ENCODE measurements at places on chromosomes 5 and 9.

DNA sequence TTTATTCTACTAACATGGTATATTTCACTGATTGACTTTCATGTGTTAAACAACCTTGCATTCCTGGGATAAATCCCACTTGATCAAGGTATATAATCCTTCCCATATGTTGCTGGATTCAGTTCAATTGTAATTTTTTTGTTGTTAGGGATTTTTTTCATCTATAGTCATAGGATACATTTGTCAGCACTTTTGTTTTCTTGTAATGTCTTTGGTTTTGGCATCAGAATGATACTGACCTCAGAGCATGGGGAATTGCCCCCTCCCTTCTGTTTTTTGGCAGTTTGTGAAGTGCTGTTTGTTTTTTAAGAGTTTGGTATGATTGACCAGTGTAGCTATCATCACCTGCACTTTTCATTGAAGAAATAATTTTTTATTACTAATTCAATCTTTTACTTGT is 176.8 kb upstream of the RASEF start:
- DNase-seq: no peak

- no peak for DNase-seq
Observed at GRCh38 chr9:6247266-6247665, 31.7 kb downstream of the IL33 start.

DNA sequence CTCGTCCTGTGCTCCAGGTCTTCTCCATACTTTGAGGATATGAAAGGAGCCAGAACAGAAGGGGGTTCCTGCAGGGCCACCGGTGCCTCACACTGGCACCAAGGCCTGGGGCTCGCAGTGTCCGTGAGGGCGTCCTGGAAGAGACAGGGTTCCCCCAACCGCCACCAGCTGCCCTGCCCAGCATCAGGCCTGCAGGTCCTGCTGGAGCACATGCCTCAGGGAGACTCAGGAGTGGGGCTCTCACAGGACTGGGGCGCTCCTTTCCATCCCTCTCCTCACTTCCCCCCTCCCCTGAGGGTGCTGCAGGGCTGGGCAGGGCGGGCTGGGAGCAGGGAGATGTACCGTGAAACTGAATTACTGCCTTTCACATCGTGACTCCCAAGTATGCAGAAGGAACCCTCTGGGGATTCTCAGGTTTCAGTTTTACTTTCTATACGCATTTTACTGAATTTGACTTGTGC is 31.7 kb downstream of the CEP72 start:
- no peak for DNase-seq

GRCh38 chr9:114347675-114348074 is 18.0 kb downstream of the ORM2 start:
- DNase-seq: no peak

DNA sequence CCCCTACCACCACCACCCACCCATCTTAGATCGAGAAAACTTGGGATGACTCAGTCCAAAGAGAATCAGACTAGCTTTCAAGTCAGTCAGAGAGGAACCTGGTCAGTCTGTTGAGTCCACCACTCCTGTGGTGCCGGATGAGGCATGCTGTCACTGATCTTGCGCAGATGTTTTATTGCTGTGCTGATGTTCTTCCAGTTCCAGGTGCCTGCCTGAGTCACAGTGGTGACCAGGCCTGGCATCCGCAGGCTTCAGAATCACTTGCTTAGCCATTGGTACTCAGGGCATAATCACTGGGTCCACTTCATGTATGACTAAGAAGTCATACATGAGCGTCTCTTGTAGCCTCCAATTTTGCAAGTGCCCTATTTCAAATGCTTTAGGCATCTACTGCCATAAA is 114.1 kb downstream of the MUSK start:
- no peak for DNase-seq

DNA sequence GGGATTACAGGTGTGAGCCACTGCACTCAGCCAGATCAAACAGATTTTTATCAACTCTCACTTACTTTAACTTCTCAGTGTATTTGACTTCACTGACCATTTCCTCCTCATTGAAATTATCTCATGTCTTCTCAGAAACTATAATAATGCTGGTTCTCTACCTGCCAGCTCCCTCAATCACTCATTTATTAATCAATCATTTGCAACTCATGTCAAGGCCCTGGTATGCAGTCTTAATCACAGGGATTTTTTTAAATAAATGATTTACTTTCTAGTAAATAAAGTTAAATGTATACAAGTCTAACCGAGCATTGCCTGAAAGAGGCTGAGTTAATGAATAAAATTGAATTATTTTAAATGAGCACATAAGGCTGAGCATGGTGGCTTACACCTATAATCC is 63.3 kb downstream of the PLPP1 start:
- no peak for DNase-seq

- no peak for DNase-seq
Observed at GRCh38 chr9:109107402-109108240, 12.1 kb downstream of the TMEM245 start.

DNA sequence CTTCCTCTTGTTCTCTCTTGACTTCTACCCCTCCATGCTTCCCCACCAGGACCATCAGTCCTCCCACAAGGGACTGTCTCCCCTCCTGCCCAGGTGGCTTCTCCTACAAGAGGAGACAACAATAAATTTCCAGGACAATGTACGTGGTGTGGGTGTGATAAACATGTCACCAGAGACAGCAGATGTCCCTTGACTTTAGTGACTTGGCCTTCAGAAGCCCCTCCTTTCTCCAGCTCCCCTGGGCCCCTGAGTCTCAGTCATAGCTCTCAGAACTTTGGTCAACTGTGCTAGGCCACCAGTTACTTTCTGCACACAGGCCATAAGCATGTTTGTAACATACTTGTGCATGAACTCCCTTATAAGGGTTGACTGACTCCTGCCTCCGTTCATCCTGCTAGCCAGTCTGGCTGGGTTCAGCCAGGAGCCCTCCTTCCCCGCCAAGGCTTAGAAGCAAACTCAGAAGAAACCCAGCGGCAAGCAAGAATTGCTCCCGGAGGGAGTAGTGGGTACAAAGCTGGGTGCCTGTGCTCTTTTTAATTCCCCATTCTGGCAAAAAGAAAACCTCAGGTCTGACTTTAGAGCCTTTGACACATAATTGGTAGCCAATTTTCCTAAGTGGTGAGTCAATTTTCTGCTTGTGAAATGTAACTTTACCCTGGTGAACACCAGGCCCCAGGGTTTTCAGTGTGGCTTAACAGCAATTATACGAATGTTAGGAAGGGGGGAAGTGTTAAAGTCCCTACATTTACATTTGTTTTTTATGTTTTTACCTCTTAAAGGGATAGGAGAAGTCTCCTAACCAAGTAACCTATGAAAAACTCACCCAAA is 49.2 kb downstream of the EBF1 start:
- no peak for DNase-seq

DNA sequence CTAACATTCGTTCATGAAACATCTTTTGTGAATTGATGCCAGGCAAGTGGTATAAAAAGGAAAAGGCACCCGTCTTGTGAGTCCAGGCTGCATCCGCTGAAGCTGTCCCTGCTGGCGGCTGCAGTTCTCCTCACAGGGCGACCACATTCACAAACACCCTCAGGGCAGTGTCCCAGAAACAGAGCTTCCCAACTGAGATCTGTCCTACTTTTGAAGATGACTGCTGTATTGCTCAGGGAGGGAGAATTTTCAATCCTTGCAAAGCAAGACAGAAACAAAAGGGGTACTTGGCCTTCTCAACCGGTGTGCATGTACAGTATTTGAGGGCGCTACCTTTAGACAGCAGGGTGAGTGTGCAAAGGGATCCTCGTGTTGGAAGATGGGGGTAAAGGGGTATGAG is 316.1 kb downstream of the GADD45G start:
- no peak for DNase-seq

DNA sequence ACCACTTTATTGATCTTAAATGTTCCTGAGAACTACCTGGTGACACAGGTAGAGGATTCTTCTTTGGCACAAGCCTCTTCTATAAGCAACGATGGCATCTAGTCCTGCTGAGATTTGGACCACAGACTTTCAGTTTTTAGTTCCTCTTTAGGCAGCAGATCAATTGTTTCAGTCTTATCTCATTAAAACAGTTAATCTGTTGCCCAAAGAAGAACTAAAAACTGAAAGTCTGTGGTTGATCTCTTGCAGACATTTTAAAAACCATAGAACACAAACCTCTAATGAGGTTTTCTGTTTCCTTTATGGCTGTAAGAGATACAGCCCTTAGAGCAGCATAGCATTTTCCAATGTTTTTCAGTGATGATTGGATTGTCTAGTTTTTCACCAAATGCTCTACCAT is 480.9 kb downstream of the MTRR start:
- DNase-seq: no peak
